ENCODE measurements at places on chromosomes 16 and 17.

DNA sequence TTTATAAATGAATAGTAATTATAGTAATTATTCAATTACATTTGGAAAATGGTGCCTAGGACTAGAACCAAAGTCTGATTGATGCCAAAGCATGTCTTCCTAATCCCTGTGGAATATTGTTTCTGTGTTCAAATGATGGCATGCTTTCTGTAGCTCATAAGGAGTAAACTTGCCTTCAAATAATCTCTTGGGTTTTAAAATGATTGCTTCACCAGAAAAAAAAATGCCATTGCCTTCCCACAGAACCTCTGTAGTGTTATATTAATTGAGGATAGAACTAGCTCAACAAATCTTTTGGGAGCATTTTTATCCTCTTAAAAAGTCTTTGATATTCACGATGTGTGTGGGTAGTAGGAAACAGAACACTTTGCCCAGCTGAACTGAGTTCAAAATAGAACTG is 7.7 kb upstream of the TMEM100 start:
- no peak for DNase-seq

GRCh38 chr17:21193031-21193430 is 20.9 kb downstream of the TMEM11 start:
- no peak for DNase-seq

DNA sequence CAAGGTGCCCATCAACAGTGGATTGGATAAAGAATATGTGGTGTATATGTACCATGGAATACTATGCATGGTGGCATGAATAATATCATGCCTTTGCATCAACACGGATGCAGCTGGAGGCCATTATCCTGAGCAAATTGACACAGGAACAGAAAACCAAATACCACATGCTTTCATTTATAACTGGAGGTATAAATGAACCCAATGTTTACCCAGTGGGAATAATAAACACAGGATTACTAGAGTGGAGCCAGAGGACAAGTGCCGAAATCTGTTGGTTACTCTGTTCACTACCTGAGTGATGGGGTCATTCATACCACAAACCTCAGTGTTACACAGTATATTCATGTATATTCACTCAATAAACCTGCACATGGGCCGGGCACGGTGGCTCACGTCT is 125.2 kb downstream of the CDH11 start:
- no peak for DNase-seq

- no peak for DNase-seq
Measured at GRCh38 chr16:71425746-71426068, 16.1 kb downstream of the TLE7 start.

DNA sequence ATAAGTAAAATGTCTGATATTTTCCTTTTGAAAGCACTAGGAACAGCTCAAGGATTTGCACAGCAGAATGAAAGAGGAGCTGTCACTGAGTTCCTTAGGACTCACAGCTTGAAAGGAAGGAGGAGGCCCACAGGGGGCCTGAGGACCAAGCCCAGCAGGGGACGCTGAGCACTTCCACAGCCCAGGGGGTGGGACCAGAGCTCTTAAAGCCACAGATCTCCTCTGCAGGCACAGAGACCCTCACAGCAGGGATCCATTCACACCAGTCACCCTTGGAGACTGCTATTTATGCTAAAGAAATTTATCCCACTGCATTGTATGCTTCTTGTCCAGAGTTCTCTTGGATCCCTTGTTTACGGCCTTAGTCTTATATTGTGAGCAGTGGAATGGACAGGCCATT is 253.3 kb downstream of the STX8 start:
- no peak for DNase-seq

- DNase-seq = no peak
Measured at GRCh38 chr16:89402962-89403361, 87.4 kb downstream of the ANKRD11 start.

- DNase-seq = peak; percentile 50
Measured at GRCh38 chr17:32813021-32813420, 63.9 kb downstream of the MYO1D start.

DNA sequence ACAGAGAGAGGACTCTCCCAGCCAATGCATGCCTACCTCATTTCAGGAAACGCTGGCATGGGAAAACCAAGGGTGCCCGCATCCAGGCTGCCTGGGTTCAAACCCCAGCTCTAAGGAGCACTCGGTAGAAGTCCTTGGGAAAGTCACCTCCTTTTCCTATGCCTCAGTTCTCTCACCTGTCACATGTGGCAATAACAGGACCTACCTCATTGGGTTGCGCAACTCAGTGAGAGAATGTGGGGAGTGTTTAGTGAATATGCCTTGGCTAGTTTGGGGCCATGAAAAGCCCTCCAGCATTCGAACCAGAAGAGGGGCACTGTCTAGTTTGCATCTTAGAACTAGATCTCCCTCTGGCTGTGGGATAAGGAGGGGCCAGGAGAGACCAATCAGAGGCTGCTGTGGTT is 9.0 kb upstream of the NXPH3 start:
- no peak for DNase-seq

DNA sequence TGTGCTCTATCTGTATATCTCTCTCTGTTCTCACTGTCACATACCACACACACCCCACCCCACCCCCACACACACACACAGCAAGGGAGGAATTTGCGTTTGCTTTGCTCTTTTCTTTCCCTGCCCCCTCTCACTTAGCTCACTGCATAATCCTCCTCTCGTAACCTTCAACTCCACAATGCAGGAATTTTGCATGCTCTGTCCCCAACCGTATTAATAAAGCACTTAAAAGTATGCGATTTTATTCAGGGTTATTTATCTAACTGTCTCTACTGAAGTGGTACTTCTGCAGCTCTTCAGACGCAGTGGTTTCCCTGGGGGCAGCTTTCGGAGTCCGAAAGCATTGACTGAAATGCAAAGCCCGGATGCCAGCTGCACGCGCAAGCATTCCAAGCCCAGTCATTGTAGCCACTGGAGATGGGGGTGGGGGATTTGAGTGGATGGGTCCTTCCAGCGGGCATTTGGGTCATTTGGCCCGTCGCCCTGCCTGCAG is 105.4 kb upstream of the RBFOX1 start:
- DNase-seq = no peak

DNA sequence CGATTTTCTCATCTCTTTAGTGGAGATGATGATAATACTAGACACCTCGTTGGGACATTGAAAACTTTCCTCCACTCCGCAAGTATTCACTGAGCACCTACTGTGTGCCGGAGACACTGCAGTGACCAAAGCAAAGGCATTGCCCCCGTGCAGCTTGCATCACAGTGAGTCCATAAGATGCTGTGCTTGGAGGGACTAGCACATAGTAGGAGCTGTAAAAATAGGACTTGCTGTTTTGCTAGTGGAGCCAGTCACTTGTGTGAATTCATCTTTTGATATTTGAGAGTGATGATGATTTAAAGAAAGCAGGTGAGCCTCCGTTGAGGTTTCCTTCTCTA is 5.3 kb upstream of the MAP2K3 start:
- DNase-seq = no peak

DNA sequence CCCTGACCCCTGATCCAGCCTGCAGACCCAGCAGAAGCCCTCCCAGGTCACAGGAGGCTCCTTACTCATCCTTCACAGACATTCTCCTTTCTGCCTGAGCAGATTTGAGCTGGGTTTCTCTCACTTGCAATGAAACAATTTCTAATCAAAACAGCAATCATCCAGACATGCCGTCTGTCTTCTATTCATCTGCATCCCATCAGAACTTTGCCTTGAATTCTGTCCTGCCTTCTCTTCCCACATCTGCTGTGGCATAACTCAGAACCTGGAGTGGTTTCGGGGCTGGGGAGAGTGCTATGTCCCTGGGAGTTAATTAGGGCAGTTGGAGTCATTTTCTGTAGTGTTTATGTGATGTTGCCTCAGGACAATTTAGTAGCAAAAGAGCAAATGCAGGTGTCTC is 278.6 kb downstream of the CBLN1 start:
- DNase-seq = no peak

- peak; percentile 65 for DNase-seq
Measured at GRCh38 chr16:47492428-47493377, 31.6 kb downstream of the PHKB start.

GRCh38 chr17:65750631-65751115 is 189.2 kb upstream of the AXIN2 start:
- peak; percentile 75 for DNase-seq

- DNase-seq = no peak
Measured at GRCh38 chr16:74922150-74923138, 62.5 kb downstream of the WDR59 start.

- no peak for DNase-seq
Measured at GRCh38 chr16:50960517-50961202, 190.4 kb downstream of the SALL1 start.

DNA sequence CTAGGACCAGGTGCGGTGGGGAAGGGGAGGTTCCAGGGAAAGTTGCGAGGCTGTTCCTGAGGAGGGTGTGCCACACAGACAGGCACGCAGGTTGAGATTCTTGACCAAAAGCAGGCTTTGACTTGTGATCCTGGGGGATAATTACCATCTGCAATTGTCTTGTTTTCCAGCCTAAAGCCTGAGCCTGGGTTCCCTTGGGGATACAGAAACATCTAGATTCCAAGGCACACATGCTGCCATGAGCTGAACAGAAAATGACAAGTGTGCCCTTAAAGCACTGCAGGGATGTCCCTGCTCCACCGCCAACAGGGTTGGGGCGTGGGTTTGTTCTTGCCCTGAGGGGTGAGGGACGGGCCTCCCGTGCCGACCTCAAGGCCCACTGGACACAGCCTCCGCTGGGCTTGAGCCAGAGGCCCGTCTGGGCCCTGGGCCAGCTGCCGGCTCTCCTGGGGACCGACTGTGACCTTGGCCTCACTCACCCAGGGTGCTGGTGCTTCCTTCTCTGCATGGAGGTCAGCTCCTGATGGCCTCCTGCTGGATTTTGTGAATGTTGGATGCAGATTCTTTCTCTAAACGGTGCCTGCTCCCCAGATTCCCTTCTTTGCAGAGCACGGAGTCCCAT is 14.0 kb downstream of the CA5A start:
- no peak for DNase-seq

DNA sequence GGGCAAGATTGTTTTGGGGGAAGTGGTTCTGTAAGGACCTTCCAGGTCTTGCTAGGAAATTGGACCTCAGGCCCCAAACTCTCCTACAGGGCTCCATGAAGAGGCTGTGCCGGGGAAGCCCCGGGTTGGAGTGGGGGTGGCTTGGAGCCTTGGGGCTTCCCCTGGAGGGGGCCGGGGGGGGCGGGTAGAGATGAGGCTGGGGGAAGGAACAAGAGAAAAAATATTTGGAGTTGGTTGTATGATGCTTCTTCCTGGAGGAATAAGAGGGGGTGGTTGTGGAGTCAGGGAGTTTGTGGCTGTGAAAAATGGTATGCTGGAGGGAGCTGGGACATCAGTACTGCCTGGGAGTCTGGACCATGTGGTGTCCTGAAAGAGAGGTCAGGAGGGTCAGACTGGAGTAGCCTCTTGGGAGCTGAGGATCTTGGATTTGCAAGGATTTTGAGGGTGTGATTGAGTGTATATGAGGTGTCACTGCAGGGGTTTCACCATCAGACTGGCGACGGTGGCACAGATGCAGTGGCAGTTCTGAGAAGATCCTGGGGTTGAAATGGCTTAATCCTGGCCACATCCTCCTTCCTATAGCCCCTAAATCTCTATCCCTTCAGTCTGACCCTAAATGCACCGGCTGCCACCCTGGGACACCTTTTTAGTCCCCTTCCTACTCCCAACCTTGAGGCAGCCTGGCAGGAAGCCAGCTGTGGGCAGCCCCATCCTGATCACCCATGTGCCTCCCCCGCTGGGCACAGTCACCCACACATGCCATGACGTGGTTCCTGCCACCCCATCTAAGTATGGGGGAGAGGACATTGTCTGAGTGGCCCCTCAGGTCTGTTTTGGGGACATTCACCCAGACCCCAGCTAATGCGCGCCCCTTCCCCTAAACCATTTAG is 10.9 kb downstream of the RARA start:
- DNase-seq = no peak

DNA sequence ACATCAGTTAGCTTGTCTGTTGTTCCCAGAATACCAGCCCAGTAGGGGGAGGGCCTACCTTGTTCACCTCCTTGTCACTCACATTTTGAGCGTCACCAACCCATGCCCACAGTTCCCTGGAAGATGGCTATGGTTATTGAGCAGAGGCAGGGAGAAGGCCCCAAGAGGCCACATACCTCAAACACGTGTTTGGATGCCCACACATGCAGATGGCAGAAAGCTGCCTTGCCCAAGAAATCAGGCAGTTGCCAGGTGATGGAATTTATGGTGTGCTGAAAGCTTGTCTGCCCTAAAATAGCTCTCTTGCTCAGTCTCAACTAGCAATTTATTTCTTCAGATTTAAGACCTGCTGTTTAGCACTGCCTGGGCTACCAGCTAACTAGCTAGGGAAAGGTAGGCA is 16.5 kb upstream of the CMTM4 start:
- no peak for DNase-seq

DNA sequence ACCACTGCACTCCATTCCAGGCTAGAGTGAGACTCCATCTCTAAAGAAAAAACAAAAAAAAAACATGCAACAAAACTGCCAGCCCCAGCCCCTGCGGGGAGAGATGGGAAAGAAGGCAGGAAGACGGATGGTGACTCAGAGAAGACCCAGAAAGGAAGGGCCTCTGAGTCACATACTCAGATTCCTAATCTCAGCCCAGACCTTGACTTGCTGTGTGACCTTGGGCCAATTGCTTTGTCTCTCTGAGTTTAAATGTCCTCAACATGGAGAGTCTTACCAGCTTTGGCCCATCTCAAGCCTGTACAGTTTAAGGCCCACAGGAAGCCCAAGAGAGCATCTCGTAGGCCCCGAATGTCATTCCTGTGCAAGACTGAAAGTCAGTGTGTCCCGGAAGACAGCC is 86.5 kb upstream of the LHX1 start:
- peak; percentile 73 for DNase-seq

DNA sequence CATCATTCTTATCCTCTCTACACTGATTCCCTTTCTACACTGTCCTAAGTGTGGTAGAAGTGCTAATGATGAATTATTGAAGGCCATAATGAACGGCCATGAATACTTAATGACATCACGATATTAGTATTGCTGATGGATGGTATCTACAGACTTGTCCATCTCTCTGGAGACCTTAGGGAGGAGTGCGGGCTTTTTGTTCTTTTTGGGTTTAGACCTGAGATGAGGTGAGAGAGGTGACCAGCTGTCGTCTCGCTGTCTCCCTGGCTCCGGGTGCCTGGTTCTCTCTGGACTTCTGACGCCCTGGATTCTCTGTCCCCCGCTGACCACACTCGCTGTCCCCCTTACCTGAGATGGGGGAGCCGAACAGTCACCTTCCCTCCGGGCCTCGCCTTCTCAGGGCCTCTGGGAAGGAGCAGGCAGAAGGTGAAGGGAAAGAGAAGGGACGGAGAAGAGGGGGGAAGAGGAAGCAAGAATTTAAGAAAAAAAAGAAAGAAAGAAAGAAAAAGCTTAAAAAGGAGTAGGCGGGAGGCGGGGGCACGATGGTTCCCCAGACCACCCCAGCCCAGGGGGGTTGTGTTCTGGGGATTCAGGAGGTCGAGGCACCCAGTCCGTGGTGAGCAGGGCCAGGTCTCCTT is 17.1 kb downstream of the SGCA start:
- no peak for DNase-seq

- DNase-seq = no peak
Measured at GRCh38 chr16:57571098-57571497, 28.7 kb downstream of the ADGRG5 start.

- no peak for DNase-seq
Measured at GRCh38 chr17:82664701-82665182, 16.5 kb upstream of the WDR45B start.

Data from brain microvascular endothelial cell (primary cell).